ENCODE measurements at places on chromosomes 3 and 15.
A peak's percentile ranks its signal among the peaks of the same experiment; 100 is the strongest.

- peak; percentile 12 for DNase-seq
- H3K27ac ChIP-seq: no peak overlapping the region
- no peaks in the 10 kb centered on the region for H3K4me1 ChIP-seq
Measured at GRCh38 chr15:100772892-100773520, 106.6 kb upstream of the ALDH1A3 start.

DNA sequence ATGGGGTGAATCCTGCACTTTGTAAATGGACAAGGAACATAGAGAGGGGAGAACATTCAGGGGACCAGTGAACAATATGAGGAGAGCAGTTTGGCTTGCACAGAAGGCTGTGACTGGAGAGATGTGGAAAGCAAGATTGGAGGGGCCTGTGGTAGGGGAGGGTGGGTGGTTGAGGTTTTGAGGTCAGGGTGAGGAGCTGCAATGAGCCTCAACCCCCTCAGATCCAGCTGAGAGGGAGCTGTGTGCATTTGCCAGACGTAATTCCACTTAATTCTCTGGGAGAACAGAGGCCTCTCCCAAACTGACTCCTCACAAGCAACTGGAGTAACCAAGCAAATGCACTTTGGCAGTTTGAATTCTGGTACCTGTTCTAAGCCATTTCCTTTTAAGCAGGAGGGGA lies 253.1 kb upstream of the TRIM42 start:
- DNase-seq: no peak
- H3K36me3 ChIP-seq: no peaks in the 10 kb centered on the region
- H3K27ac ChIP-seq: no peak overlapping the region
- H3K27me3 ChIP-seq: no peaks in the 10 kb centered on the region
- H3K4me3 ChIP-seq: no peak overlapping the region

DNA sequence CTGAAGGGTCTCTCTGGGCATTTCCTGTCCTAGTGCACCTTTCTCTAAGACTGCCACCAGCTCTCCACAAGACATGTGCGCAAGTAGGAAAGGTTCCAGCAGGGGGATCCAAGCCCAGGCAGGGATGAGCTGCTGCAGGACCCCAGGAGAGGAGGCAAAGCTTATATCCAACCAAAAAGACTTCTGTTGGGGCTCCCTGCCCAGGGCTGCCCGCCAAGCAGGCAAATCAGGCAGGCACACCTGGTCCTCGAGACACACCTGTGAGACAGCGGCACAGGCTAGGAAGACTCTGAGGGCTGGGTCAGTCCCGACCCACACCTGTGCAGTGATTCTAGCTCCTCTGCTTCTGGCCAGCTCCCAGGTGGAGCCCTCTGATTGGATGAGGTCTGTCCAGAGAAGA lies 80.6 kb downstream of the MYLK start:
- H3K4me3 ChIP-seq: no peak overlapping the region
- no peak overlapping the region for H3K27ac ChIP-seq
- no peaks in the 10 kb centered on the region for H3K27me3 ChIP-seq
- H3K4me1 ChIP-seq: peaks cover 3% of the 10 kb centered on the region
- no peak for DNase-seq

DNA sequence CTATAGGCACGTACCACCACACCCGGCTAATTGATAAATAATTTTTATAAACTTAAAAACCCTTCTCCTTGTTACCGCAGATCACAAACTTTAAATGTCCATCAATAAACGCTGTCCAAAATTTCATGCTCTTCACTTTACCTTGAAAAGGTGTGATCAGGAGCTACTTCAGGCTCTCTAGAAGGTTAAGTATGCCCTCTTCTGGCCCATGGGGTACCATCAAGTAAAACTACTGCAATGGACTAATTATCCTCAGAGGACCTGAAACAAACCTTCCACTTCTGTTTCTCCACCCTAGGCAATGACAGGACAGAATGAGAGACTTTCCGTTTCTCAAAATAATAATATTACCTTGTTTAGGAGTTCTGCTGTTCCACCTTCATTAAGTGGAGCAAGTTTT lies 9.2 kb downstream of the LZTFL1 start:
- no peaks in the 10 kb centered on the region for H3K4me1 ChIP-seq
- no peaks in the 10 kb centered on the region for H3K27me3 ChIP-seq
- no peak overlapping the region for H3K27ac ChIP-seq
- H3K36me3 ChIP-seq: no peaks in the 10 kb centered on the region

- H3K36me3 ChIP-seq: no peaks in the 10 kb centered on the region
- H3K4me3 ChIP-seq: no peak overlapping the region
- H3K27me3 ChIP-seq: no peaks in the 10 kb centered on the region
- H3K27ac ChIP-seq: no peak overlapping the region
- peaks cover 2% of the 10 kb centered on the region for H3K4me1 ChIP-seq
Measured at GRCh38 chr3:99388780-99389179, 249.6 kb upstream of the COL8A1 start.

DNA sequence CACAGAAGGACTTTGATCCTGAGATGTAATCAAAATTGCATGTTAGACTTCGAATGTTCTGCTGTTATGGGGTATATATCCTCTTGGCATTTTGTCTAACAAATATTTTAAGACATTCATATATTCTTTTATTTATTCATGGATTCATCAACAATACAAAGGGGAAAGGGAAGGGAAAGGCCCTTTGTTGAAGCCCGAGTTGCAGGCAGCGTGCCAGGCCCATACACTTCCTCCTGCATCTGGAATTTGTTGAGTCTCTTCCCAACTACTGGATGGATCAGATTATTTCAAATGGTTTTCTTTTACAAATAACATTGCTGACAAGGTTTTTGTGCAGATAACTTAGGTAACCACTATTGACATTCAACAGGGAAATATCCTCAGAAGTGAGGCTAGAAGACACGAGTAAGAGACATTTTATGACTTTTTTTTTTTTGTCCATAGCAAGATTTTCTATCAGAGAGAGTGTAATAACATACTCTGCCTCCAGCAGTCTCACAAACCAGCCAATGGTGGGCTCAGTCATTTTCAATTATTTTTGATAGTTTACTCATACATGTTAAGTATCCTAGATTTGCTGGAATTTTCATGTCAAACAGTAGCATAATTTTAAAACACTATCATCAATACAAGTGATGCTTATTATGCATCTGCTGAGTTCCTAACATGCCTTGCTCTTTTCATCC lies 94.3 kb downstream of the RPL39L start:
- no peaks in the 10 kb centered on the region for H3K27me3 ChIP-seq
- H3K27ac ChIP-seq: no peak overlapping the region
- DNase-seq: no peak
- H3K4me1 ChIP-seq: no peaks in the 10 kb centered on the region

DNA sequence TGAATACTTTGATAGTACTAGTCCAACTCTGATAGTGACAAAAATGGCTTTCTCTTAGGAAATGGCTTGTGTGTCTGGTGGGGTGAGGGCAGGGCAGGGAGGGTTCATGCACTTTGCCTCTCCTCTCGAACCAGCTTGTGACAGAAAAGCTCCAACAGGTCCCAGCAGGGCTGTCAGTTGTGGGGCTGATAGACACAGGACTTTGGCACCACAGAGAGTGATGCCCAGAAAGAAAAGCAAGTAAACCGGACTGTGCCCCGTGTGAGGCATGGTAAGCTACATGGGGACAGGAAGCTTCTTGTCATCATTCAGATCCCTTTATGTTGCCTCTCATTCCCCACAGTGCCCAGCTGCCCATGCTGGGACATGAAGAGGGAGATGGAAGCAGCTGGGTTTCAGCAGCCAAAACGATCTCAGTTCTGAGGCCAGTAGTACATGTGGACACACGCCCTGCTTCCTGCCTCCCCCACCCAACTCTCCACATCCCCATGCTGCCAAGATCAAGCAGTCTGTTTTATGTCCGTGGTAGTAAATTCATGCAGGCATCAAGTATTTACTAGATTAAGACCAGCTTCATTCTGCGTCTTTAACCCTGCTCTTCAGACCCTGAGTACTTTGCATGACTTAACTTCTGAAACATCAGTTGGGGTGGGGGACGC lies 29.7 kb upstream of the LIPC start:
- H3K27ac ChIP-seq: no peak overlapping the region
- peak; percentile 26 for DNase-seq
- H3K36me3 ChIP-seq: no peaks in the 10 kb centered on the region
- no peaks in the 10 kb centered on the region for H3K27me3 ChIP-seq

Data from fibroblast of lung (primary cell).